ENCODE measurements at places on chromosomes 1 and 21. TPM values are rescaled to one million over a fixed set of nuclear protein-coding genes. Genes with fewer than 3 reads are reported as not detected.

VSIG8 gene
- total RNA-seq: not detected

GRCh38 chr21:15526798-15527197 lies 203.0 kb upstream of the USP25 start:
- DNase-seq: no peak

DNA sequence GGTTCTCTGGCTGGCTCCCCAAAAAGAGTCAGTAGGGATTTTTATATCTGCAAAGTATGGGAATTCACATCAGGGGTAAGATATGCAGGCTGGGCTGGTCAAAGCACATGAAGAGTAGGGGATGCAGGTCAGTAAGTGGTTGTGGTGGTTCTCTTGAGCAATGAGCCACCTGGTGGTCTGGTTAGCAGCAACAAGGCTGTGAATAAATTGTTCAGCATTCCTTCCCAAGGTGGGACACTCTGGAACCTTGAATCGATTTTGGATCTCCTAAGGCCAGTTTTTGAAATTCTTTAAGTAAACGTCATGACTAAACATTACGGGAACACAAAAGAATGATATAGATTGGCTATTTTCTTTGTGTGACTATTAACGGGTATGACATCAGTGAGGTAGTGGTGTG lies 563.0 kb upstream of the NEGR1 start:
- DNase-seq: no peak

DNA sequence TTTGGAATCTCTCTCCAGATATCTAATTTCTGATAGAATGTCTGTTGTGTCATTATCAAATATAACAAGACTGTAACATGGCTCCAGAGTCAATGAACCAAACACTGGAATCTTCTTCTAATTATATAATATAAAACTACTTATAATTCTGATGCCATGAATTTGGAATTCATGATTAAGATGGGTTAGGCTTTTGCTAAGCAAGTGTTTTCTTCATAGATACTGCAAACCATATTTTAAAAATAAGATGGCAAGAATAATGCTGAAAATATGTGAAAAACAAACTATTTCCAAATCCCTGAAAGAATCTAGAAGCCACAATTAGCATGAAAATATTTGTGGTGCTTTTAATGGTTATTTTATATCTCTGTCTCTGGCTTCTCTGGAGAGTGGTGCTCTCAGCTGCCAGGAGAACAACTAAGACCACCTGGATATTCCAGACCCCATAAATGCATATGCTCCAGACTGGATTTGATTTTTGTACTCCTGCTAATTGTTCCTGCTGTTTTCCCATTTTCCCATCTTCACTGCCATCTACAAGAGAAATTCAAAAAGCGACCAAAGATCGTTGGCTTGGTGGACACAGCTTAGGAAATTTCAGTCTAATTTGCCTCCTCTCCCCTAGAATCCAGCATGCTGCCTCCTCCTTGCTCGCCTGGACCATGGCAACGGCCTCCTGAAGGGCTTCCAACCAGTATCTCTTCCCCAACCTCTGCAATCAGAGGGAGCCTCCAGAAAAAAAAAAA lies 418.9 kb downstream of the SETD4 start:
- no peak for DNase-seq

- no peak for DNase-seq
These were observed 9.3 kb downstream of the LRRC71 start for GRCh38 chr1:156929596-156930238.

DNA sequence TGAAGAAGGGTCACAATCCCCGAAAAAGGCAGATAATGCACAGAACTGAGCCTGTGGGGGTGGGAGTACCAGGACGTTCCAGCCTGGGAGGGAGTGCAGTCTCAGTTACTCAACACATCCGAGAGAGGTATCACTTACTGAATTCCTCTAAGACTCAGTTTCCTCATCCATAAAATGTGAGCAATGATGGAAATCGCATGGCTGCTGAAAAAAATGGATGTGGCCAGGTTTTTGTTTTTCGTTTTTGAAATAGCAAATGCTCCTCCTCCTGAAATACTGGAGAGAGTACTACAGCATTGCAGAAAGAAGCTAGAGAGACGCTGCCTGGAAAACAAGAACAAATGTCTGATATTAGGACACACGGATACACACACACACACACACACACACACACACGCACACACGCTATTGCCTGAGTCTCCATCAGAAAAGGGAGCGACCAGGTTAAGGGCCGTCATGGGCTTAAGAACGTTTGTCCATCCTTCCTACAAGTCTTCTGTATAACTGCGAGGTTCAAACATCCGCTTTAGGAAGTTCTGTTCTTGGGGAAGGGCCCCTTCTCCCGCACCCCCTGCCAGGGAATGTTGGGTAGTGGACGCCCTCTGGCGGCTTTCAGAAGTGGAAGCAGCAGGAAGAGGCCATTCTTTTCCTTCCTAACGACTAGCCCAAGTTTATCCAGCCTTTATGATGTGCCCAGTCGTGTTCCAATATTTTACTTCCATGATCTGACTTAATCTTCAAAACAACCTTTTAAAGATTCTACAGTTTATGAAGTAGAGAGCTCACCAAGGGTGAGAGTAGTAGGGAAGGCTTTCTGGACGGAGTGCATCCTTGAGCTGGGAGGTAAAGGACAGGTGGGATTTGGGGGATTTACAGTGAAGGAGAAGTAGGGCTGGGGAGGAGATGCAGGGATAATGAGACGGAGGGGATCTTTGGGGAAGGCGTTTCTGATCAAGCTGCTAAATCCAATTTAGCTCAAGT lies 699 bp upstream of the NES start:
- peak; percentile 56 for DNase-seq

DNA sequence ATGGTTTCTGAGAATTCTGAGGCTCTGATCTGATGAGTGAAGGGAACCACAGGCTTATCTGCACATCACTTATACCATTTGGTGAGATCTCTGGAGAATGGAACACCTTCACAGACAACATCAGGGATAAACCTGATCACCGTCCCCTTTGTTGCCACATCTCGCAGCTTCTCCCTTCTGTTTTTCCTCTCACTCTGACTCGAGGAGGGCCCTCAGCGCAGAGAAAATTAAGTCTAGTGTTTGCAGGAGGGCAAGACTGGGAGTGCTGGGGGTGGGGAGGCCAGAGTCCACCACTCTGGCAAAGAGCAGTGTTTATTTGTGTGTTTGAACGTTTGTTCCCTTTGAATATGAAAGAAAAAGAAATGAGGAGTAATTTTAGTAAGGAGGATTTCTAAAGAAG lies 29.0 kb upstream of the BATF3 start:
- peak; percentile 25 for DNase-seq

DNA sequence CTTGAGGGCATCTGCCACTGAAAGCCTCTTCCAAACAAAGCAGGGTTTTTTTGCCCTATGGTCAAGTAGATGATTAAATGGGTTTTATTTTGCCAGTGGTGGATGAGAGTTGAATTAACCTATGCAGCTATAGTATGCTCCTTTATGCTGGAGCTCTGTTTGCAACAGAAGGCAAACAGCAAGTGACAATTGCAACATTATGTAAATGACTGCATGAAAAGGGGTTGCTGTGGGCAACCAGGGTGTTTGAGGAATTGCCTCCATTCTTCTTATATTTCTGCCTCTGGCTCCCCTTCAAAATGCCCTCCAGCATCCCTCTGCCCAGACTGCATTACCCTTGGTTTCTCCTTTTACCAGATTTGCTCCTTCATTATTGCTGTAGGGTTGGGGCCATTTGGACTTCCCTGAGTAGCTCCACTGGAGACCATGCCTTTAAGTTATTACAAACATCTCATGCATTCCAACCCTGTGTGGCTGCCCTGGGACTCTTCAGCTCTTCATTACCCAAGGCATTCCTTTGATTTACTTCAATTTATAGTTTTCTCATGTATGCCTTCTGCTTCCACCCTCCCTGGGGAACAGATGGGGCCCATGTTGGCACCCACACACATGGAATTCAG lies 398.4 kb downstream of the PRDM2 start:
- DNase-seq: no peak
